ENCODE measurements at places on chromosomes 16 and 17.

- DNase-seq, result no peak
Measured at GRCh38 chr16:57159447-57159846, 26.4 kb downstream of the PSME3IP1 start.

- no peak for DNase-seq
Measured at GRCh38 chr17:67602444-67602843, 115.3 kb upstream of the NOL11 start.

- no peak for DNase-seq
Measured at GRCh38 chr16:15946257-15947044, 3.0 kb upstream of the ABCC1 start.

DNA sequence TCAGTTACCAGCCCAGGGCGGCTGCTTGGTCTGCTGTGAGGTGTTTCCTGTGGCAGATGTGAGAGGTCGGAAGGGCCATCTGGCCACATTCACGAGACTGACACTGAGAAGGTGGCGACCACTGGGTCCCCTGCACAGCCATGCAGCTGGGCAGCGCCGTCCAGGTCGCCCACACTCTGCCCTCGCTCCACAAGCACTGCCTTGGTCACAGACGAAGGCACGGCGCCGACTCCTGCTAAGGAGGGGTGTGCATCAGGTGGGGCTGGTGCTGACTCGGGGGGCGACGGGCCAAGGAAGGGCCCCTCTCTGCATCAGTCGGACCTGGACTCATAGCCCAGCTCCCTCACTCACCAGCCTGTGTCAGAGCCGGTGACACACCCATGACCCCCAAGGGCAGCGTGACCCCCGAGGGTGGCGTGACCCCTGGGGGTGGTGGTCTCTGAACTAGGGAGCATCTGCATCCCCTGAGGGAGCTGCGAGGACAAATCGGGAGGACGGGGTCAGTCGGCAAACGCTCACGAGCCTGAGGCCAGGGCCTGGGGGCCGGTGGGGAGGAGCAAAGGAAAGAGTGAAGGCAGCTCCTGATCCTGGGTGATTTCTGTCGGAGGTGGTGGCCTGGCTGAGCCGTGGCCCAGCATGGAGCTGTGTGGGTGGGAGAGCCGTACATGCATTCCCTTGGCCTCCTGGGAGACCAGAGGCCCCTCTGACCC, 30.4 kb downstream of the NME3 start:
- DNase-seq, result no peak

DNA sequence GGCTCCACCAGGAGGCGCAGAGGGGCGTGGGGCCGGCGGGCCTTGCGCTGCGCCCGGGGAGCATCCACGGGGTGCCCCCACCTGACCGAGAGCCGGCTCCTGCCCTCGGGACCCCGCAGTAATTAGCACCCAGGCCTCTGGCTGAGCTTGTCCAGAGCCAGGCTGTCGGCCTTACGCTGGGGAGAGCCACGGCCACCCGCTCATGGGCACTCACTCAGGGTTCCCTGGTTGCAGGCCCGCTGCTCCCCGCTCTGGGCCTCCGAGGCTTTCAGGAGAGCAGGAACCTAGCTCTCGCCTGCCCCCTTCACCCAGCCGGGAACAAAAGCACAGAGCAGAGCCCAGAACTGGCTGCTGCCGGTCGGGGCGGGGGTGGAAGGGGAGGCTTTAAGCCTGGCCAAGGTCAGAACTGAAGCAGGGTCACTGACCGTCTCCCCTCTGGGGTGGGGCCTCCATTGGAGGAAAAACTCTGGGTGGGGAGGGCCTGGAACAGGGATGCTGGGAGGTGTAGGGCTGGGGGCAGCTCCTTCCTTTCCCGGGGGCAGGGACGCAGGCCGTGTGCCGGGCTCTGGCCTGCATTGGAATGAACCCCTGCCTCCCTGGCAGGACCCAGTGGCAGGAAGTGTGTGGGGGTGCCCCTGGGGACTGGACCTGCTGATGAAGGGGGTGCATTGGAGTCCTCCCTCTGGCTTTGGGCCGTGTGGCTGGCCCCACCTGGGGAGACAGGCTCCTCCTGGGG, 12.3 kb downstream of the GLIS2 start:
- no peak for DNase-seq

- no peak for DNase-seq
Measured at GRCh38 chr16:65343556-65343955, 221.7 kb upstream of the CDH11 start.

GRCh38 chr16:80337786-80338185, 203.0 kb upstream of the DYNLRB2 start:
- no peak for DNase-seq

GRCh38 chr17:72624652-72625051, 467.8 kb downstream of the SLC39A11 start:
- no peak for DNase-seq

DNA sequence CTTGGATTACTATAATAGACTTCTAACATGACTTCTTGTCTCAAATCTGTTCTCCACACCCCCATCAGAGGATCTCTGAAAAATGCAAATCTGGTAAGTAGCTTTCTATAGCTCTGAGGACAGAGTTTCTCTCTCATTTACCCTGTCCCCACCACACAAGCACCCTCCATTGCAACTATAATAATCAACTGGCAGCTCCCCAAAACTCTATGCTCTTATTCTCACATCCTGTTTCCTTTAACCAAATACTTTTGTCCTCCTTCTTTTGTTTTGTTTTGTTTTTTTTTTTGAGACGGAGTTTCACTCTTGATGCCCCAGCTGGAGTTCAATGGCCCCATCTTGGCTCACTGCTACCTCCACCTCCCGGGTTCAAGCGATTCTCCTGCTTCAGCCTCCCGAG, 73.4 kb downstream of the HELZ start:
- no peak for DNase-seq

- no peak for DNase-seq
Measured at GRCh38 chr16:76518781-76519180, 241.6 kb downstream of the CNTNAP4 start.

DNA sequence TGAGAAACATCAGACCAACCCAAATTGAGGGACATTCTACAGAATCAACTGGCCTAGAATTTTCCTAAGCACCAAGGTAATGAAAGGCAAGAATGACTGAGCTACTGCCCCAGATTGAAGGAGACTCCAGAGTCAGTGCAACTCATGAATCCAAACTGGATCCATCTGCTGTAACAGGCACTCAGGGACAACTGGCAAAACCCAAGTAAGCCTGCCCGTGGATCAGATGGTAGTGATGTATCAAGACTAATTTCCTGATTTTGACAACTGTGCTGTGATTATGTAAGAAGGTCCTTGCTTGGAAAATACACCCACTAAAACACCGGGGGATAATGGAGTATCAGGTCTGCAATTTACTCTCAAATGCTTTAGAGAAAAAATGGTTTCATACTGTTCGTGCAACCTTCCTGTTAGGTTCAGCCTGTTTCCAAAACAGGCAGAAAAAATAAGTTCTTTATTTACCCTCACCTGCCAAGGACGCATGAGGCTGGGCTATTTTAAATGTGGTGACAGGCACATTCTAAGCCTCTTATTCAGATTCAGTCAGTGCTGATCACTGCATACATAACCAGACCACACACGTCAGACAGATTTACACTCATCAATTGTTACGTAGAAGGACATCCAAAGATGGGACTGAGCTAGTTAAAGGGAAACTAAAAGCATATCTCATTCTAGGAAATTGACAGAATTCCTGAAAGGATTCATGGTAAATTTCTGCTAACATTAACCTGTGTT, 7.0 kb downstream of the MBTPS1 start:
- DNase-seq, result no peak

DNA sequence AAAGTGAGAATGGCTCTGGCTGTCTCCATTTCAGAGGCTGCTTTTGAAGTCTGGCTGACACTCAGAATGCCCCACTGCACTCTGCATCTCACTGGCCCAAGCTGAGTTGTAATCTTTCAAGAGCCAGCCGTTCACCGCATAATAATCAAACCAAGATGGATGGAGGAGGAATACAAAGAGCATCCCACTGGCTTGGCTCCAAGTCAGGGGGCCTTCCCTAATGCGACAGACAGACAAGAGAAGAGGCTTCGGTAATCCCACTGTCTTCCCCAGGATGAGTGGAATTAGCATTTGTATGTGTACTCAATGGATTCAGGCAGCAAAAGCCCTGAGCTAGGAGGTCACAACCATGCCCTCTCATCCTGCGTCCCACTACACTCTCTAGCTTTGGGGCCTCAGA, 68.0 kb downstream of the CBLN1 start:
- no peak for DNase-seq

DNA sequence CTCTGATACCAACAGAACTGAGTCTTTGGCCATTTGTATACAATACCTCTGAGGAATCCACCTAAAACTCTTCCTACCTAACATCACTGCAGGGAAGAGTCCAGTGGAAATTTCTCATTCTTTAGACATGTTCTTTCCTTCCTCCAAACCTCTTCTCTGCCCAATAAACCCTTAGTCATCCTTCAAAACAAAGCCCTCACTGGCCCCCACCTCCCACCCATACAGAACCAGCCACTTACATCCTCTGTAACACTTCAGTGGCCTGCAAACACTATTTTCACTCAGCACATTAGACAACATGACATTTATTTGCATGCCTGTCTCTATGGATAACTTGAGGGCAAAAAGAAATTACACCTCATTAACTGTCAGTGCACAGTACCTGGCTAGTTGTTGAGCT, 200.3 kb upstream of the NOG start:
- no peak for DNase-seq

- DNase-seq, result no peak
Measured at GRCh38 chr16:27839419-27839818, 224.1 kb downstream of the GSG1L start.

DNA sequence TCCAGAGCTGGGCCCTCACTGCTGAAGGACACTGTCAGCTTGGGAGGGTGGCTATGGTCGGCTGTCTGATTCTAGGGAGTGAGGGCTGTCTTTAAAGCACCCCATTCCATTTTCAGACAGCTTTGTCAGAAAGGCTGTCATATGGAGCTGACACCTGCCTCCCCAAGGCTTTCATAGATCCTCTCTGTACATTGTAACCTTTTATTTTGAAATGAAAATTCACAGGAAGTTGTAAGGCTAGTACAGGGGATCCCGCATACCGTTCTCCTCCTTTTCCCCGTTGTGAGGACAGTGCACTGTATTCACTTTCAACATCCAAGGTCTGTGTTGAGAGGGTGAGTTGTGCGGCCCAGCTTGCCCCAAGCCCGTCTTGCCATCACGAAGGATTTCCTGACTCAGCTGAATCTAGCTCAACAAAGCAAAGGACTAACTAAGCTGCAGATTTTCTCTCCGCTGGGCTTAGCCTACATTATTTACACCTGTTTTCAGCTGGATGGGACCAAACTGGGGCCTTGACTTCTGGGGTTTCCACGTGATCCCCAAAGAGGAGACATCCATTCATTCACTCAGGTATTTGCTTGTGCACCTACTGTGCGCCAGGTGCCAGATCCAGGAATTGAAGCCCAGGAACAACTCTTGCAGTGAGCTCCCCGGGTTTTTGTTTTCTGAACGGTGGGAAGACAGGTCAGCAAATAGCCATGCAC, 5.2 kb upstream of the TMEM235 start:
- DNase-seq, result no peak

DNA sequence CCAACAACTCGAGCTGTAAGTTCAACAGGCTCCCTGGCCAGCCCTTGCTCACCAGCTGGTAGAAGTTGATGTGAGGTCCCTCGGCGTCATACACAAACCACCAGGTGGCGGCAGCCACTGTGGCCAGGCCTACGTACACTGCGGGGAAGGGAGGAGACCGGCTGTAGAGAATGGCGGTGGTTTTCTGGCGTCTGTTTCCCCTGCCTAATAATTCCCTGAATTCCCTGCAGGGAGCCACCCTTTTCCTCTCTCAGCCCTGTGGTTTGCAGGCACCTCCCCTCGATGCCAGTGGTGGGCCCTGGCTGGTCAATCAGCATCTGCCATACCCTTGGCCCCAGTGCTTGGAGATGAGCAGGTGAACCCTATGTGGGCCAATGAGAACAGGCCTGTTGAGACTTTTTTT, 18.9 kb upstream of the P2RX1 start:
- no peak for DNase-seq

DNA sequence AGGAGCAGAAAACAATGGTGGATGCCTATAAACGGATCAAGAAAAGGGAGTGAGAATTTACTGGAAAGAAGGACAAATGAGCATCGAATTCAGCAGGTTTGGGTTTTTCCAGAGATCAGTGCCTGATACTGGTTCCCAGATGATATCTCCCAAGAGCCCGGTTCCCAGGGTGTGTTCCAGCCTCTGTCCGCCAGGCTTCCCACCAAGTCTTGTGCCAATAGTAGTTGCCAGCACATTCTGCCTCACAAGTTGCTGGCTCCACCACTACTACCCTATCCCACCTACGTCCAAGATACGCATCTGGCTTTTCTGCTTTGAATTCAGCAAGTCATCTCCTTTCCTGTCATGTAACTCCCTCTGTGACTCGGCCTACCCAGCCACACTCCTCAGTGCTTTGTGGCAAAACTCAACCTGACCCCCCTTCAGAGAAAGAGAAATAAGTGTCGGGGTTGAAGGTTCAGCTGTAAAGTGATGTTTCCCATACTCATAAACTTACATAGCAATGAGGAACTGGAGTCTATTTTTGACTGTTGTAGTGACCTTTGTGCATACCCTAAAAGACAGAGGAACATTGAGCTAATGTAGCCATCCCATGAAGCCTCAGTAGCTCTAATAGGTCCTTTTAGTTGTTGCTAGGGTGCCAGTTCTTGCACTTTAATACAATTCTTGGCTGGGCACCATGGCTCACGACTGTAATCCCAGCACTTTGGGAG, 277.0 kb downstream of the IRX3 start:
- DNase-seq, result no peak

DNA sequence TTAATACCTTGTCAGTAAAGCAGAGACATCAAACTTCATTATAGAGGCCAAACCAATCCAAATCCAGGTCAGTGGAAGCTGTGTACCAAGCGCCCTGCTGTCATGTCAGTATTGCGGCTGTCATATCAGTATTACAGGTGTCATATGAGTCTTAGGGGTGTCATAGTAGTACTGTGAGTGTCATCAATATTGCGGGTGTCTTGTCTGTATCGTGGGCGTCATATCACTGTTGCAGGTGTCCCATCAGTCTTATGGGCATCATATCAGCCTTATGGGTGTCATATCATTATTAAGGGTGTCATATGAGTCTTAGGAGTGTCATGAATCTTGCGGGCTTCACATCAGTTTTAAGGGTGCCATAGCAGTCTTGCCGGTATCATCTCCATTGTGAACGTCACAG, 6.0 kb upstream of the PRDM7 start:
- DNase-seq, result no peak

- DNase-seq, result no peak
Measured at GRCh38 chr17:897970-898619, 81.5 kb downstream of the NXN start.

DNA sequence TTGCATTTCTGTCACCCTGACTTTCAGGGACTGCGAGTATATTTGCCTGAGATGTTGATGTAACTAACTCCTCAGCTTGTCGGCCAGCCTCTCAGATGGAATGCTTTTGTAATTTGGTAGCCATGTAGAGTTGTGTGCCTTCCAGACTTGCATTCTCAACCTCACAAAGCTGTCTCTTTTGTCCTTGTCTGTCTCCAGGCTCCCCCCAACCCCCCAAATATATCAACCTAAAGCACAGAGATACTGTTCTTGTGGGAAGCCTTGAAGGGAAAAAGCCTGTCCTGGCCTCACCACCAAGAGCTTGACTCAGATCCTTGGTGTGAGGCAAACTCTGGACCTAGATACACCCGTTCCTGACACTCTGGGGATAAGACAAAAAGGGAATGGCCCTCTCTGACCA, 18.4 kb downstream of the SAP30BP start:
- DNase-seq, result no peak

Measured in NCI-H2081 treated with DMSO at 0.1 percent for 48 hours (cell line).